Activated naive CD4-positive, alpha-beta T cell (primary cell): ENCODE measurements at places on chromosomes 12 and 14.

- no peak for DNase-seq
Observed at GRCh38 chr12:106140223-106140986, 1.7 kb upstream of the NUAK1 start.

GRCh38 chr12:52848661-52849255, at the start of gene KRT78:
Gene KRT78, minus strand, starts transcription at chr12:52848994. Its CDS starts 64 bp downstream, at chr12:52848930.
- DNase-seq, result no peak

- no peak for DNase-seq
Observed at GRCh38 chr14:68043752-68044151, 224.2 kb downstream of the RAD51B start.

DNA sequence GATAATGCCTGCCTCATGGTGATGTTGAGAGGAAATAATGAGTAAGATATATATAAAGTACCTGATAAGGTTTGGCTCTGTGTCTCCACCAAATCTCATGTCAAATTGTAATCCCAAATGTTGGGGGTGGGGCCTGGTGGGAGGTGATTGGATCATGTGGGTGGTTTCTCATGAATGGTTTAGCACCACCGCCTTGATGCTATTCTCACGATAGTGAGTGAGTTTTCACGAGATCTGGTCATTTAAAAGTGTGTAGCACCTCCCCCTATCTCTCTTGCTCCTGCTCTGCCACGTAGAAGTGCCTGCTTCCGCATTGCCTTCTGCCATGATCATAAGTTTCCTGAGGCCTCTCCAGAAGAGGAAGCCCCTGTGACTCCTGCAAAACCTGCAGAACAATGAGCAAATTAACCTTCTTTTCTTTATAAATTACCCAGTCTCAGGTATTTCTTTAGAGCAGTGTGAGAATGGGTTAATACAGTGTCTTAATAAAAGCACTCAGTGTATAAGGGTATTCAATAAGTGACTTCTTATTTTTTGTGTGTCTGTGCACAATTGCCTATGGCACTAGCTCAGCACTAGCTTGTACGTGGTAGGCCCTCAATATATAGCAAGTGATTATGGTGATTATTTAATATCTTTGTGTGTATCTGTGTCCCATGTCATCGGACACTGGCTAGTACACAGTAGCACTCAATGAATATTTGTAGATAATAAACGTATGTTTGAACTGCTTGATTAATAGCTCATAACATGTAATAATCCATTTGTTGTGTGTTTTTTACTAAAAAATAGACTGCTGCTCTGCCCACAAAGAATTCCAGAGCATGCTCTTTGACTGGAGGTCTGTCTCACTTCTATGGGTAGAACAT, 138.1 kb upstream of the LMNTD1 start:
- no peak for DNase-seq

- DNase-seq, result no peak
Observed at GRCh38 chr14:71682337-71682736, 249.9 kb upstream of the RGS6 start.

GRCh38 chr12:17971850-17972249, 118.1 kb downstream of the RERGL start:
- no peak for DNase-seq

DNA sequence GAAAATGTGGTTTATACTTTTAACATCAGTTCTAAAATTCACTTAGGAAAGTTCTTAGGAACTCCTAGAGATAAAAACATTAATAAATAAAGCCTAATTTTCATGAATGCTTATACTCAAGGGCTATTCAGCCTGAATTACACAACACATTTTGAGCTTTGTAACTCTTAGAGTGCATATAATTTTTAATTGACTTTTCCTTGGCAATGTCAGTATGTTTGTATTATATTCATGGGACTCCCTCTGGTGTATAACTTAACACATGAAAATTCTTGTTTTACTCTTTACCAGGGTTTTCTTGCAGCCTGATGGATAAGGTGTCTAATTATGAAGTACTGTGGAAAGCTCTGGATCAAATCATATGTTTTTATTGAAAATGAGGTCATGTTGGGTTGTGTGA, 150.6 kb upstream of the HMGA2 start:
- DNase-seq, result no peak

GRCh38 chr12:109910969-109911348, 10.9 kb downstream of the TCHP start:
- DNase-seq, result no peak

- no peak for DNase-seq
Observed at GRCh38 chr14:26204366-26204727, 393.5 kb downstream of the NOVA1 start.

DNA sequence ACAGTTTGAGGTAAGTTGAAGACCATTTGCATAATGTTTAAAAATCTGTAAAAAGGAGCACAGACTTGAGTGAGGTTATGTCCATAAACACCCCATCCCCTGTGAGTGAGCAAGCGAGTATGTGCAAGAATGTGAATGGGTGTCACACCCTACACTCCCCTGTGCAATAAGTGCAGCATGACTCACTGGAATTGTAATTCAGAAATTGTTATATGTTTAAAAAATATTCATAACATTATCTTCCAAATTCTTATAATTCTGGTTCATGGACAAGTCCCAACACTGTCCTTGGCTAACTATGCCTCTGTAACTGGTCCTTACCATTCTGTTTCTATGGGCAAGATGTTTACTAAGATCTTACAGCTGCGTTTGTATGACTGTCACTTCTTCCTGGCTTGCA, 207.8 kb upstream of the FAR2 start:
- no peak for DNase-seq
